Foreskin melanocyte (primary cell): ENCODE measurements at places on chromosomes 11 and 22.

GRCh38 chr11:95108159-95108611, 18.5 kb downstream of the ENDOD1 start:
- no peak for DNase-seq

GRCh38 chr11:130765951-130766649, 150.2 kb downstream of the SNX19 start:
- no peak for DNase-seq

- no peak for DNase-seq
Measured at GRCh38 chr11:130840679-130841078, 75.6 kb downstream of the SNX19 start.

DNA sequence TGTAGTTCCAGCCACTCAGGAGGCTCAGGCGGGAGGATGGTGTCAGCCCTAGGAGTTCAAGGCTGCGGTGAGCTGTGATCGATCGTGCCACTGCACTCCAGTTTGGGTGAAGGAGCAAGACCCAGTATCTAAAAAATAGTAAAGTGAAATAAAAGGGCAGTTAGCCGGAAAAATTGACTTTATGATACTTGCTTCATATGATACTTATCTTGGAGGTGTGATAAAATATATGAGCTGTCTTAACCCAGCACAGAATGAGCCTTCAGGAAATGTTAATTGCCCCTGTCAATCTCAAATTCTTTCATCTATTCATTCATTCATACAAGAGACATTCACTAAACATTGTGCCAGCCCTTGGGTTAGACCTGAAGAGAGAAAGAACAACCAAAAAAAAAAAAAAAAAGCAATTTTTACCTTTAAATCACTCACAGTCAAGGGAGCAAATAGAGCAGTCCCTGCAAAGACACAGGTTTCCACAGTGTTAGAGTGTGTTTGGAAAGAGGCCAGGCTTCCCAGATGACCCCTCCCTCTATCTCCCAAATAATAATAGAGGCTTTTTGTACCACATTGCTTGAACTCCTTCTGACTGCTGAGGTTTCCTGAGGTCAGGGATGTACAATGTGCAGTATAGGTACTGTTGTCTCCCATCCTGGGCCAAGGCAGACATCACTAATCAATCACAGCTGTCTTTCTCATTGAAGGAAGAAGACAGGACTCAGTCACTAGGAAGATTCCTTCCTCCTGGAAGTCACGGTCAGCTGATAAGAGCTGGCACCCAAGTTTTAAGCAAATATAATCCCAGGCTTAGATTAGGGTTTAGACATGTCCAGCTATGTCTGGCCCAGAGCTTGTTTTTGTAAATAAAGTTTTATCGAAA, 454.6 kb downstream of the MIAT start:
- DNase-seq: no peak

DNA sequence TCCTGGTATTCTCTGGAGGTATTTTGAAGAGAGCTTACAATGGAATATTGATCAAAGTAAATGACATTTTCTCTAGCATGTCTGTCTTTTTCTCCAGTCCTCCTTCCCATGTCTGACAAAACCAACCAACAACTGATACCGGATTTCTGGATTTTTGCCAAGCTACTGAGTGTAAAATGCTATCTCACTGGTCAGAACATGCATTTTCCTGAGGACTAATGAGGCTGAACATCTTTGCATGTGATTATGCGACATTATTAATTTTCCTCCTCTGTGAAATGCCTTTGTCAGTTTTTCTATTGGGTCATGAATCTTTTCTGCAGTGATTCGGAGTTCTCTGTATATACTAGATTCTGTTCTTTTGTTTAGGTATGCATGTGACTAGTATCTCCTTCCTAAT, 51.4 kb downstream of the CDON start:
- DNase-seq: no peak

GRCh38 chr11:105137286-105137685, 2.3 kb downstream of the CARD18 start:
- DNase-seq: peak; percentile 26

GRCh38 chr11:87359401-87359800, 321.7 kb downstream of the TMEM135 start:
- no peak for DNase-seq

DNA sequence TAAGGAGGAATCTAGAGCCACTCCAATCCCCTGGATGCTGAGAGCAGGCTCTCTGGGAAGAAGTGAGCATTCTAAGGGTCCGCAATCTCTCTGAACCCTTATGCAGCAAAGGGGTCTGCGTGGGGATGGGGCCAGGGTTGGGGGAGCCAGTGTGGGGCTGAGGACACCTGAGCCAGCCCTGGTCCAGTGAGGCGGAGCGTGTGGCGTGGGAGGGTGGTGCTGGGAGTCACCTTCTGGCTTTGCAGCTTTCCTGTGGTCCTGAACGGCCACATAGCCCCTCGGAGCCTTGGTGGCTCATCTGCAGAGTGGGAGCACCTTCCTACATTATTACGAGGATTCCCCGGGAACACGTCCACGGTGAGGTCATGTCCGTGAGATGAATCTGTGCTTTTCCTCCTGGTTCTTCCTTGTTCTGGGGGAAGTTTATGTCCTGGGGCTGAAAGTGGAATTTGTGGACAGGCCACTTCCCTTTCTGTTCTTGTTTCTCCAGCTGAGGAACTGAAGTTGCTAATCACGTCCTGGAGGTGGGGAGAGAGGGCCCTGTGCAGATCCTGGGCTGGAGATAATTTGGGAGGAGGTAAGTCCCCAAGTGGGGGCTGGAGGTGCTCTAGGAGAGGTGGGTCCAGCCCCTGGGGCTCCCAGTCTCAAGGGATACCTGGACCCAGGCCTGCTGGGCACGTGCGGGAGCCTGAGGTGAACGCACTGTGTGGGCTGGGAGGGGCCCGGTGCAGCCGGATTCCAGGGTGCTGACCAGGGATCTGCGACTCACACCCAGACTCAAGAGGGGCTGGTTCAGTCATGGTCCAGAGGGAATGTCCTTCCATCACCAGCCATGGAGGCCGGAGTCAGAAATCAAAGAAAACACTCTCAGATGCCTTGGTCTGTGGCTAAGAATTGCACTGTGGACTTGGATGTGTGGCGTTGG, 6.1 kb downstream of the MRGPRE start:
- no peak for DNase-seq

DNA sequence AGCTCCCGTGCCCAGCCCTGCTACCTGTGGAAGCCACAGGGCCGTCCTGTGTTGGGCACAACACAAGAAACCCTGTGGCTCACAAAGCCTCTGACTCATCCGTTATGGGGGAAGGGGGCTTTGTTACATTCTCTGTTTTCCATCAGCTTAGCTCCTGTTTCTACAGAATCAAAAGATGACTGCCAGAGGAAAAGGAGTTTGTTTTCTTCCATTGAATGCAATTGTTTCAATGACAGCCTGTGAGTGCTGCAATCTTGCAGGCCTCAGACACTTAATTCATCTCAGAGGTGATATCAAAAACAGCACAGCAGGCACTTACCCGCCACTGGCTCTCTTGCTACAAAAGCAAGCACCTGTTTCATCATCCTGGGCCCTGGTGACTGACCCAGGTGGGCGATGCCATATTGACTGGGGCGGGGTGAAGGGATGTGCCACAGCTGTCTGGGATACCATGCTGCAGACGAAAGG, 194.3 kb downstream of the OPCML start:
- no peak for DNase-seq
